A549 treated with ZK216348 at 1 μM for 4 hours (cell line): ENCODE measurements at places on chromosomes 3 and 15. TPM values are rescaled to one million over a fixed set of nuclear protein-coding genes. Genes with fewer than 3 reads are reported as not detected.

PRR20G gene
- 0.35 to 0.56 TPM (median 0.44 TPM) in 5 replicates for total RNA-seq

XYLB gene
- total RNA-seq, result 3.0 to 4.4 TPM (median 3.6 TPM) in 5 replicates

SAMD7 gene
- total RNA-seq, result not detected in 5 replicates

CEP97 gene
- 2.8 to 6.6 TPM (median 5.9 TPM) in 5 replicates for total RNA-seq

DIPK2A gene
- 3.8 to 7.7 TPM (median 6.5 TPM) in 5 replicates for total RNA-seq

PRKAR2A gene
- 13.8 to 22.2 TPM (median 18.4 TPM) in 5 replicates for total RNA-seq

SENP8 gene
- 1.1 to 2.7 TPM (median 1.7 TPM) in 5 replicates for total RNA-seq

CAMK2N2 gene
- total RNA-seq, result 0.60 to 2.0 TPM (median 1.3 TPM) in 5 replicates

CTSH gene
- total RNA-seq, result 42.2 to 52.4 TPM (median 47.0 TPM) in 5 replicates

GOLGA6D gene
- total RNA-seq, result 0.07 TPM in 1 of 5 replicates, not detected in the others
